ENCODE measurements at places on chromosomes 6 and 20. TPM values are rescaled to one million over a fixed set of nuclear protein-coding genes. Genes with fewer than 3 reads are reported as not detected.

- no peak for DNase-seq
Observed at GRCh38 chr6:30748851-30749540, 4.6 kb upstream of the IER3 start.

DNA sequence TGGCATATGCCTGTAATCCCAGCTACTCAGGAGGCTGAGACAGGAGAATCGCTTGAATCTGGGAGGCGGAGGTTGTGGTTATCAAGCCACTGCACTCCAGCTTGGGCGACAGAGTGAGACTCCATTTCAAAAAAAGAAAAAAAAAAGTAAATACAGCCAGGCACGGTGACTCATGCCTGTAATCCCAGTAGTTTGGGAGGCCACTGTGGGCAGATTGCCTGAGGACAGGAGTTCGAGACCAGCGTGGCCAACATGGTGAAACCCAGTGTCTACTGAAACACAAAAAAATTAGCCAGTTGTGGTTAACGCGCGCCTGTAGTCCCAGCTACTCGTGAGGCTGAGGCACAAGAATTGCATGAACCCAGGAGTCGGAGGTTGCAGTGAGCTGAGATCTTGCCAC is 1.5 kb upstream of the NINL start:
- DNase-seq: no peak

E2F3 gene
- total RNA-seq: 10.7 TPM

- DNase-seq: no peak
Observed at GRCh38 chr20:12700701-12701100, 308.1 kb upstream of the SPTLC3 start.

GJA10 gene
- not detected for total RNA-seq

- no peak for DNase-seq
Observed at GRCh38 chr20:4074877-4075455, 59.6 kb upstream of the RNF24 start.

- no peak for DNase-seq
Observed at GRCh38 chr20:48076747-48077146, 291.5 kb upstream of the SULF2 start.

HLA-DQA1 gene
- 4.4 TPM for total RNA-seq

PET117 gene
- total RNA-seq: 10.7 TPM

GTPBP2 gene
- total RNA-seq: 37.5 TPM

EFCAB8 gene
- not detected for total RNA-seq

- no peak for DNase-seq
Observed at GRCh38 chr6:29946223-29947076, 4.1 kb downstream of the HLA-A start.

DNA sequence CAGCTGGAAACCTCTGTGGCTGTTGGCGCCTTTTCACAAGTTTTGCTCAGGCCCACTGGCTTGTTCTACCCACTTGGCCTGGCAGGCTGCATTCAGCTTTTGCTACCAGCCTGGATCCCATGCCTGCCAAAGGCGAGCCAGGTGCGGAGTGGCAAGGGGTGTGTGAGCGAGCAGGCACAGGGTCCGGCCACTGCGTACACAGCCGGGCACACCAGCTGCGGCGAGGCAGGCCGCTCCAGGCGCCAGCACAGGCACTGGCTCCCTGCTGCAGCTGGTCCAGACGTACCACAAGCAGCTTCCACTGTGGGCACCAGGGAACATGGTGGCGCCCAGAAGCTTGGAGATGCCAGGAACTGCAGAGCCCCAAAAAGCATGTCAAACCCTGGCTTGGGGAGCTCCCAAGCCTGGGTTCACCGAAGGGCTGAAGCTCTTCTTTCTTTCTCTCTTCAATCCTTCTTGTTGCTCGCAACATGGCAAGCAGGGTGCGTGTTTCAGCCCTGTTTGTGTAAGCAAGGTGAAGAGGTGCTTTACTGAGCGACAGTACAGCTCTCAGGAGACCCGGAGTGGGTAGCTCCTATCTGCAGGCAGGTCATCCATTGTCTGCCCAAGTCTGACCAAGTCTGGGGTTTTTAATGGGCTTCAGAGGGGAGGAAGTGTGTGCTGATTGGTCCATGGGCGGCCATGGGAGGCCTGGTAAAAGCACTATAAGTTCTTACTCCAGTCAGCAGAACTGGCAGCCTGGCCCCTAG is 32.6 kb upstream of the GRM4 start:
- DNase-seq: no peak

- DNase-seq: no peak
Observed at GRCh38 chr6:107333491-107333890, 125.9 kb downstream of the PDSS2 start.

GRCh38 chr6:15137086-15137485 is 108.8 kb upstream of the JARID2 start:
- no peak for DNase-seq

DNA sequence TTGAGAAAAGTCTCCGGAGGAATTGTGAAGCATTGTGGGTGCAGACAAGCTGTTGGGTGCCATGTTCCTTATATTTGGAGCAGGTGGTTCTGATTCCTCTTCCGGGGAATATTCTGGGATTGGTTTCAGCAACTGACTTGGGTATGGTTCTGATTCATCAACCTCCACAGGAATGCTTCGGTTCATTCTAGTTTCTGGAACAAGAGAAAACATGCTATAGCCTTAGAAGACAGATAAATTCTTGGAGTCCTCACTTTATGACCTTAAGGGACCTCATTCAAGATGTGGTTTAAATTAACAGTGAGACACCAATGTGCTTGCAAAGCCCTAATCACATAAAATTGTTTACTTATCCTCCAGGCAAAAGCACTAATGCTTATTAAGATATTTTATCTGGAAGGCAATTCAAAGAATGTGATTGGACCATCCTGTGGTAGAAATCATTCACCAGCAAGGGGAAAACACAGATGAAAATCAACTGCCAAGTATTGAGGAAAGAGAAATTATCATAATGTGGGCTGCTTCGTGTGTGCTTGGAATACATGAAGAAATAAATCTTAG is 13.7 kb downstream of the TRAF3IP2 start:
- no peak for DNase-seq

GRCh38 chr6:39693206-39693605 is 32.0 kb downstream of the KIF6 start:
- DNase-seq: no peak

DNA sequence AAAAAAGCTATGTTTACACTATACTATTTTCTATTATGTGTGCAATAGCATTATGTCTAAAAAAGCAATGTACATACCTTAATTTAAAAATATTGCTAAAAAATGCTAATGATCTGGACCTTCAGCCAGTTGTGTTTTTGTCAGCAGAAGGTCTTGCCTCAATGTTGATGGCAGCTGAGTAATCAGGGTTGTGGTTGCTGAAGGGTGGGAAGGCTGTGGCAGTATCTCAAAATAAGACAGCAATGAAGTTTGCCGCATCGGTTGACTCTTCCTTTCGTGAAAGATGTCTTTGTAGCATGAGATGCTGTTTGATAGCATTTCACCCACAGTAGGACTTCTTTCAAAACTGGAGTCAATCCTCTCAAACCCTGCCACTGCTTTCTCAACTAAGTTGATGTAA is 134.7 kb upstream of the CDYL start:
- no peak for DNase-seq

CHRNA4 gene
- not detected for total RNA-seq

DNA sequence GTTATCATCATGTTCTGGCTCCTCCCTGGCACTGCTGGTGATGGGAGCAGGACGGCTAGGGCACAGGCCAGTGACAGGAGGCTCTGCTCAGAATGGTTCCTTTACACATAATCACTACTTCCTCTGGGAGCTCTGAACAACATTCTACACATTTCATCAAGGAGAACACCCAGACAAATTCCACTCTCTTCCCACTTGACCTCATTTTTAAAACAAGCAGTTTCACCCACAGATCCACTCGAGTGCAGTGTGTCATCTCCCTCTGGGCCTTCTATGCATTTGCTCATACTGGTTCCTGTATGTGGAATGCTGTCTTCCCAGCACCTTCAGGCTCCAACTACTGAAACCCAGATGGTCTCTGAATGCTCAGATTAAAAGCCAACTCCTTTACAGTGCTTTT is 84.8 kb downstream of the ELOVL5 start:
- DNase-seq: no peak

ANKRD66 gene
- total RNA-seq: not detected

DNA sequence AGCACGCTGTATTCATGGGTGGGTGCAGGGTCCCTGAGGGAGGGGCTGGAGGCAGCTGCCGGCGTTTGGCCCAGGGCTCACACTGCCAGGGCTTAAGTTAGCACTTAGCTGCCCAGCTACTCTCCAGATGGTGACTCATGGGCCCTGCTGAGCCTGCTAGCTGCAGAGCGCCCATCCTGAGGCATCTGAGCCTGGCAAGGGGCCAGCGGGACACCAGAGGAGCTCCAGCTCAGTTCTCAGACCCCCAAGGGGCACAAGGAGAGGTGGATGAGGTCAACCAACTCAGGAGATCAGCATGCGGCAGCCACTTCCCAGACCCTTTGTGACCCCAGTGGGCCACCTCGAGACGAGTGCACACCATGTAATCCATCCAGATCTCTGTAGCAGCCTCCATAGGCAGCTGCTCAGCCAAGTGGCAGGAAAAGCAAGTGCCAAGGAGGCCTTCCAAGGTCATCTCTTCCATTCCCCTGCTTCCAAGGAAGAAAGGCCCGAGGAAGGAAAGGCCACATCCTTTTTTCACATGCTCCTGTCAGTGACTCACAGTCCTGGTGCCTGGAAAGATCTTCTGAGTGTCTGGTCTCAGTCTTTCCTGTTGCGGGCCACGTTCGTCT is 35.3 kb downstream of the FOXP4 start:
- no peak for DNase-seq

HLA-DOB gene
- 1.6 TPM for total RNA-seq

- no peak for DNase-seq
Observed at GRCh38 chr6:88584581-88585275, 378.7 kb downstream of the RNGTT start.

DNA sequence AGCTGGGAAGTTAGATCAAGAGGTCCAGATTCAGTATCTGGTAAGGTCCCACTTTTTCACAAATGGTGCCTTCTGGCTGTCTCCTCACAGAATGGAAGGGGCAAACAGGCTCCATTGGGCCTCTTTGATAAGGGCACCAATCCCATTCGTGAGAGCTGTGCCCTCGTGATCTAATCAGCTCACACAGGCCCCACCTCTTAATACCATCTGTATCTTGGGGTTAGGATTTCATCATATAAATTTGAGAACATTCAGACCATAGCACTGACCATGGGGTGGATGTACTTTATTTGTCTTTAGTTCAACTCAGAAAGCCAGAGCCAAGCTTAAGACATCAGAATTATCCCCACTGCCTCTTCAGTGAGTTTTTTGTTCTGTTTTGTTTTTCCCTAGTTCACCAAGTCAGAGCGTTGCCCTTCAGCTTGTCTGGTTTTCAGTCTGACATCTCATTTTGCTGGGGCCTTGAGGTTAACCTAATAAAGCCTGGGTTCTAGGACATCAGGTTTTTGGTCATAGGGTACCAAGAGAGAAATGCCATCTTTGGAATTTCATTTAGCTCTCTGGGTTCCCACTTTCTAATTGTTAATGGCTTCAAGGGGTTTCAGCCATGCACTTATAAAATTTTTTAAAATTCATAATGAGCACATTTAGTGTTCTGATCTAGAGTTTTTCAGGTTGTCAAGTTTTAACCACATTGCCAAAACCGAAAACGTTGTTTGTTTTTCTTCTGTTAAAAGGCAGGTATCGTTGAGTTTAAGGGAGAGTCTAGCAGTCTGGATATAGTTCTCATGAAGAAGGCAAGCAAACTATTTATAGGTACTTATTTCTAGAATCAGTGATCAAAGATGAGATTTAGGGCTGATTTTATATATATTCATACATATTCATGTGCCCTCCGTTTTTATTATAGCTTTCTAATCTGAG is 19.0 kb downstream of the SENP6 start:
- DNase-seq: no peak

DNA sequence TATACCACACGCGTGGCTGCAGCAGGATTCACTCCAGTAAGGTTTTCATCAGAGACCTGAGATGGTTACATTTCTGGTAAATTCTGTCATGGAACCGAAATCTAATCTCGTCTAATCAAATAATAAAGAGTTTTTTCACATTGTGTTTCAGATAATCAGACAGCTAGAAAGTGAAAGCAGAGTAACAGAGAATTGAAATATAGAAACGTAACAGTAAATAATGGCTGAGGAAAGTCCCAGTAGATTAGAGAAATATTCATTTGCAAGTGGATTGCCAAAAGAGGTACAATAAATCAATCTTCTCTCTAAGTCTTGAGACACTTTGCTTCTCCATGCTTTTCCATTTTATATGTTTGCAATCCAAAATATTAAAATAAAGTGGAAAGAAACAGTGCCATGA is 42.4 kb downstream of the PKHD1 start:
- DNase-seq: no peak

DNA sequence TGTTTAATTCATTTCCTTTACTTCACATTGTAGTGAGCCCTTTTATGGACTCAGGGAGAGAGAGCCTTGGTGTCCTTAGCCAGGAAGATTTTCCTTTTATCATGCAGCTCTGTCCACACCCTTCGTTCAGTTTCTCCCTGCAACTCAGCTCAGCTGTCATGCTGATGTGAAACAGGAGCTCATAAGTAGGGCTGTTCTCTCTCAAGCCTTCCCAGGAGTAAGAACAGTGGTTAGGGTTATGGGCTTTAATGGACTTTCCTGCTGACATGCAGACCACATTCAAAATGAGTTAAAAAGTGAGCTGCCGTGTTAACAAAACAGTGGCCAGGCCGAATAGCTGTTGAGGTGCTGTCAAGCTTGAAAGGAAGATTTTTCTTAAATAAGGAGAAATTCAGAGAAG is 104.1 kb downstream of the BCKDHB start:
- no peak for DNase-seq

DNA sequence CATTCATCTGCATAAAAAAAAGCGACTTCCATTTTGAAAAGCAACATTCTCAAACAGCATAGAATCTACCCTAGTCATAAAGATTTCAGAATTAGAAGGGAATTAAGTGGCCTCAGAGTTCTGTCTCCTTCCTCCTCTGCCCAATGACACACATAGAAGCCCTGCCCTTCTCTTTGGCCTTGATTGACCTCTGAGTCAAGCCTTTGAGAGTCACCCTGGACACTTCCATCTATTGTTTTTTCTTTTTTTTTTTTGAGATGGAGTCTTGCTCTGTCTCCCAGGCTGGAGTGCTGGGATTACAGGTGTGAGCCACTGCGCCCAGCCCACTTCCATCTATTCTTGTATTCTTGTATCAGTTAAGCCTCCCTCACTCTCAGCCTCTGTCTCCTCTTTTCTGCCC is 44.8 kb upstream of the CTNNBL1 start:
- DNase-seq: no peak

WFDC12 gene
- total RNA-seq: not detected

DNA sequence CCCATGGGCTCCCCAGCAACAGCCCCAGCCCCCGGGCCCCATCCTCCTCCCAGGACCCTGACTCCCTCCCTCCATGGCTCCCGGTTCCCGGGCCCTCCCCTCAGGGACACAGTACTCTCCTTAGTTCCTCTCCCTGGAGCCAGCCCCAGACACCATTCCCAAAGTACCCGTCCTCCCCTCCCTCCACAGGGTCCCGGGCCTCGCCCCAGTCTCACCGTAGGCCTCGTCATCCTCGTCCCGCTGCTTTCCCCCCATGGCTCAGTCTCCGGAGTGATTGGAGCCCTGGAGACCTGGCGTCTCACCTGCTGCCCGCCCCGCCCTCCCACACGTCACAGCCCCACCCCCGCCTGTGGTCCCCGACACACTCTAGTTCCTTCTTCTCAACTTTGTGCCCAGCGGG is at the start of gene SLC44A4:
Gene SLC44A4, minus strand, starts transcription at position 272 of the 400 bp plus-strand sequence. Its CDS starts 17 bp downstream, at position 255.
- DNase-seq: no peak

GRCh38 chr20:20734475-20734948 is 22.1 kb upstream of the RALGAPA2 start:
- DNase-seq: no peak

HLA-DPA1 gene
- total RNA-seq: 141 TPM

Data from omental fat pad (tissue), 4 donors.